ENCODE measurements at places on chromosomes 1 and 21.

DNA sequence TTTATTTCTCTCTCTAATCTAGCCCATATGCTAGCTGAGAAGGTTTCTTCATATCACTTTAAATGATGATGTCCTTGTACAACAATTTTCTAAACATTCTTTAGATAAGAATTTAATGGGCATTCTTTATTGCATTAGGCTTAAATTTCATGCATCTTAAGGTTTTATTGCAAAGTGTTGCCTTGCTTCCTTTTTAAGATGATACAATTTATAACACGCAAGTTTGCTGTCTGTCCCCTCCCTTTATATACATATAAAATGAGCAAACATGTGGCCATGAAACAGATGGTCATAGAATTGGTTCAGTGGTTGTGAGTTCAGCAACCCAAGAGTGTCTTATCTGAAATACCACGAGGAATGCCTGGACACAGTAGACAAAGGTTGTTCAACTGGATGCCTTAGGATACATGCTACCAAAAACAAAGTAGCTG, 12.1 kb downstream of the NBPF3 start:
- DNase-seq, result no peak

- no peak for DNase-seq
Observed at GRCh38 chr1:21229246-21230000, 52.7 kb upstream of the EIF4G3 start.

DNA sequence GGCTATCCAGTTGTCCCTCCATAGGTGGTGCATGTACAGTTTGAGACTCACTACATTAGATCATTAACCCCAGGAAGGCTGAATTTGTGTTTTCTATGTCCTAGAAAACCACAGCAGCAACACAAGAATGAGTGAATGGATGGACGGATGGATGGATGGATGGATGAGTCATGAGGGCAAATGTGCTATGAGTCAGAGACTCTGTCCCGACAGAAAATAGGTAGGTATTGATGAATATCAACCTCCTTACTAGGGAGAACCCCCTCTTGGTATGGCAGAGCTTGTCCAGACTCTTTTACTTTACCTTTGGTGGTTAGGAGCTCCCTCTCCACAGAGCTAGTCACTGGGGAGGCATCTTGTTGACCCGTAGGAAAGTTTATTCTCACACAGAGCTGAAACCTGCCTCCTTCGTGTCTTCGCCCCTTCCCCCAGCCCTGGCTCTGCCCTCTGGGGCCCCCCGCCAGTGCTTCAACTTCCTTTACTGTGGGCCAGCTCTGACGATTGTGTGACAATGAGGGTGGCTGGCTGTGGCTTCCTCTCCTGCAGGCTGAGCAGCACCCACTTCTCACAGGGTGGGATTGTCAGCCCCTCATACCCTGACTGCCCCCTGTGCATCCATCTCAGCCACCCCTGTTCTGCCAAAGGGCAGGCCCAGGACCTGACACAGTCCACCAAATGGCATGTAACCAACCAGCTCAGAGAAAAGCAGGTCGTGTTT, 145.2 kb downstream of the FOXD2 start:
- no peak for DNase-seq

DNA sequence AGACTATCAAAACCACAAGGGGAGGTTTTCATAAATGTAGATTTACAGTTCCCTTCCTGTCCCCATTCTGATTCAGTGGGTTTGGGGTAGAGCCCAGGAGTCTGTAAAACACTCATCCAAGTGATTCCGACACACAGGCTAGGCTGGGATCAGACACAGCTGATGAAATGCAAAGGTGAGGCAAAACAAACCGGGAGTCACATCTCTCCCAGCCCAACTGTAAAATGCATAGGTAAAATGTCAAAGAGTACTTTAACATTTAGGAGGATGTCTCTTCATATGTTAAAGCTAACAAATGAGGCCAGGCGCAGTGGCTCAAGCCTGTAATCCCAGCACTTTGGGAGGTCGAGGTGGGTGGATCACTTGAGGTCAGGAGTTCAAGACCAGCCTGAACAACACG, 45.0 kb downstream of the ZNF281 start:
- DNase-seq, result no peak

DNA sequence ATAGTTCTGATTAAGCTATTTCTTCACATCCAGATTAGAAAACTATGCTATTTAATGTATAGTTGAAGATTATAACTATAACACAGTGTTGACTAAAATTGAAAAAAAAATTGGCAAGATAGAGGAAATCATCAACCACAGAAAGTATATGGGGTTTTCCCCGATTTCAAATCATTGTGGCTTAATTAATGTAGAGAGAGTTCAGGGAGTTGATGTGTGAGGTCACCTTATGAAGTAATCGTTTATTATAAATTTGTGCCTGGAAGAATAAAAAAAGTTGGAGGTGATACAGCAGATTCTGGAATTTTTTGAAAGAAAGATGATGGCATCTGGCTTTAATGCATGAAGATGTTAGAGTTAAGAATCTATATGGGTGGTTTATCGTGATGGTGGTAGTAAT, 84.3 kb downstream of the PTGS2 start:
- no peak for DNase-seq

GRCh38 chr1:206736878-206737728, 33.5 kb upstream of the IL19 start:
- no peak for DNase-seq

DNA sequence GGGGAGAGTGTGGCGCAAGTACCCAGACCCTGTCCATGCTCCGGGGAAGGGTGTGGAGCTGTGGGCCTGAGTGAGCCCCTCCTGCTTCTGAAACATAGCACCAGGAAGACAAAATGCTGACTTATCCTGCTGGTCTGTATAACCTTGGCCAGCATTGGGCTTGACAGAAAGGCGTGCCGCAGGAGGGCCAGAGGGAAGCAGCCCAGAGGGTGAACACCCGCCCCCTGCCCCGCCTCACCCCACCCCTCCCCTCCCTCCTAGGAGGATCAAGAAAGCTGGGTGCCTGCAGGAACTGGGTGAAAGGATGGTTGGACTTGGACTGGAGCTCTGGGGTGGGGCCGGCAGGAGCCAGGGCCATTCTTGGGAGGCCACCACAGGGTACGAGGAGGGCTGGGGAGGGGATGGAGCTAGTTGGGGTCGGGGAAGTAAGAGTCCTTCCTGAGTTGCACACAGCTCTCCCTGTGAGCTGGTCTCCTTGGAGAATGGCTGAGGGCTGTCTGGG, 27.1 kb downstream of the PTPRF start:
- DNase-seq, result no peak

DNA sequence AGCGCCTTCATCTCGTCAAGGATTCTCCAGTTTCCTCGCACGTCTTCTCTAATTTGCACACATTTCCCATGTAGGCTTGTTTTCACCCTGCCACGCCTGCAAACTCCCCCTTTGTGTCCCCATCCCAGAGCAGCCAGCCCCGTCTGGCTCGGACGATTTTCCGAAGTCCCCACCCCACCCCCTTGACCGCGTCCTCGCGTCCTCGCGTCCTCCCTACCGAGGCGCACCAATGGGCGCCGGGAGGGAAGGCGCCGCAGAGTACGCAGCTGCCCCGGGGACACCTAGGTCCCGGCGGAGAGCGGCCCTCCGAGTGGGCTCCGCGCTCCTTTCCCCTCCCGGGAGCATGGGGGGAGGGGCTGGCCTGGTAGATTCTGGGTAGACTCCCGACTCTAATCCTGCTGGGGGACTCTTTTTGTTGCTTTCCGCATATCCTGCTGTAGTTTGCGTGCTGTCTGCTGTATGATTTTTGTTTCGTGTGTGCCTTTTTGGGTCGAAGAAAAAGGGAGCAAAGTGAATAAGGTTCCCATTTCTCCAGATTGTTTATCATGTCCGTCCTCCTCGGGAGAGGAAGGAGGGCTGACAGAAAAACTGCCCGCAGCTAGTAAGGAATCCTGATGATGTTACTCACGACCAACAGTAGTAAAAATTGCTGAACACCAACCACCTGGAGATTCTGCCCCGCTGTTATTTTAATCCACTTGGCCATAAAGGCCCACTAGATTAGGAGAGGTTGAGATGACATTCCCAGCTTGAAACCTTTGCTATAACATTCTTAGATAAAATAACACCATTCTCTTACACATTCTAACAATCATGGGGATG, 1.5 kb downstream of the CACHD1 start:
- no peak for DNase-seq

DNA sequence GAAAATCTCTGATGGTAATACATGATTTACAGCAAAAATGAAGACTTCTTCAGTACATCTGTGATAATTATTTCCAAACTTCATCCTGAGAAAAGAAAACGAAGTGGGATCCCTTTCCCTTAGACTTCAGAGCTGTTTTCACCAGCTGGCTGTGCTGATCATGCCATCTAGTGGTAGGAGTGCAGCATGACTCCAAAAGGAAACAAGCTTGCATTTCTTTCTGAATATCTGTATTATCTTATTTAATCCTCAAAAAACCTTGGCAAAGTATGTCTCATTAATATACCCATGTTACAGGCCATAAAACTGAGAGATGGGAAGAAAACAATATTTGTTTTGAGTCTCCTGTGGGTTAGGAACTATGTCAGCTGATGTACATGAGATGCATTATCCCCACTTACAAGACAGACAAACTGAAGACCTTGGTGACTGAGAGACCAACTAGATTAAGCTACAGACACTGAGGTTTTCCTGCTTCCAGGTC, 9.8 kb upstream of the GJA8 start:
- DNase-seq, result peak; percentile 36

GRCh38 chr1:238187575-238187949, 296.8 kb upstream of the ZP4 start:
- DNase-seq, result no peak

- no peak for DNase-seq
Observed at GRCh38 chr1:14850563-14850962, 252.1 kb downstream of the KAZN start.

DNA sequence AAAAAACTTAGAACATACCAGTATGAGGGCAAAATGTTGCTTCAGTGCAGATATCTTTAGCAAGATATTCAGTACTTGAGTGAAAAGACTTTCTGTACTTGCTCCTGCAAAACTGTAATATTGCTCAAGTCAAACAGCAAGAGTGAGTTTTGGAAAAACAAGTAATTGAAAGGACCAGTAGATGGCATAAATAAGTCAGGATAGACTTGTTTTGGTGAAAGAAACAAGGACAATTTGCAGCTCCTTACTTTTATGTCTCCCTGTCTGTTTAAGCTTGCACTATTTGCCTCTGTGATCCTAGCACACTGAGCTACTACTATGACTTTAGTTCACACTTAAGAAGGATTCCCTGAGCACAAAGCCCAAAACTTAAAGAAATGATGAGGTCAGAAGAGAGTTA, 39.1 kb downstream of the IFI44 start:
- DNase-seq, result no peak

DNA sequence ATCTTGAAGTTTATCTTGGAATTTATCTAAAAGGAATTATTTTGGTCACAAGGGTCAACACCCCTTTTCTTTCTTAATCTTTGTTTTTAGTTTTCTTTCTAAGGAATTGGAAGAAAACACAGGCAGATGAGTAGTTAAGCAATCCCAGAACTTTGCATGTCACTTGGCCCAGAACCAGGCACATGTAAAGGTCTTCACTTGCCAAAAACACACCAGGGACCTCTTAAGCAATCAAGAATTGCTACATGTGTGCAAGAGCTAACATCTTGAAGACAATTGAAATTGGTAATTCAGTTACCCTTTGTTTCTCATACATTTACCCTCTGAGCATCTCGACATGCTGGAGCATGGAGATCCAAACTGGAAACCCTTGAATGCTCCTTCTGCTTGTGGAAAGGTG, 114.2 kb downstream of the ZC3H11B start:
- no peak for DNase-seq

DNA sequence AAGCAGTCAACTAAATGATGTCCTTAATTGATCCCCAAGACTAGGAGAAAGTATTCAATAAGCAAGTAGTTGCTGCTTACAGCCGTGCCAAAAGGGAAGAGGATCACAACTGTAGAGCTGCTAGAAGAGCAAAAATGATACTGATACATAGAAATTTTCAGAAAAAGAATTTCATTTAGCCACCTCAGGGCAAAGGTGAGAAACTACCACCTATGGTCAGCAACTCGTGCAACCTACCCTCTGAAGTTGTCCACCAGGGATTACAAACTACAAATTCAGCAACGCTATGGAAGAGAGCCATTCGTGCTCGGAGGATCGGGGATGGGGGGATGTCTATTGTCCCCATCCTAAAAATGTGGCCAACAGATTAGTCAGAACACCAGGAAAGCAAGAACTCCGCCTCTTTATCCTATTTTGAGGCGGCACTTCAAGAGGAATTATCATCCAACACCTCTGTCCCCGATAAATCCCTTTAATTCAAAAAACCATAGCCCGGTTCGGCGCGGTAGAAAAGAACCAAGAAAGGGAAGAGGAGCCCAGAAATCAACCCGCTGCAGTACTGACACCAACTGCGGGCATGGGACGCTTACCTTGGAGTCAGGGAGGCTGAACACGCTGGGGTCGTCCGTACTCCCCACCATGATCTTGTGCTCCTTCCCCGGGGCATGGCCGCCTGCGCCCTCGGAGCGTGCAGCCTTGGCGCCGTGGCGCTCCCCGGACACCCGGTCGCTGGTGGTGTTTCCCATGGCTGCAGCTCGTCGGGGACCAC, 687 bp downstream of the PRKAB2 start:
- no peak for DNase-seq

- DNase-seq, result no peak
Observed at GRCh38 chr1:19197845-19198244, 12.2 kb downstream of the UBR4 start.

DNA sequence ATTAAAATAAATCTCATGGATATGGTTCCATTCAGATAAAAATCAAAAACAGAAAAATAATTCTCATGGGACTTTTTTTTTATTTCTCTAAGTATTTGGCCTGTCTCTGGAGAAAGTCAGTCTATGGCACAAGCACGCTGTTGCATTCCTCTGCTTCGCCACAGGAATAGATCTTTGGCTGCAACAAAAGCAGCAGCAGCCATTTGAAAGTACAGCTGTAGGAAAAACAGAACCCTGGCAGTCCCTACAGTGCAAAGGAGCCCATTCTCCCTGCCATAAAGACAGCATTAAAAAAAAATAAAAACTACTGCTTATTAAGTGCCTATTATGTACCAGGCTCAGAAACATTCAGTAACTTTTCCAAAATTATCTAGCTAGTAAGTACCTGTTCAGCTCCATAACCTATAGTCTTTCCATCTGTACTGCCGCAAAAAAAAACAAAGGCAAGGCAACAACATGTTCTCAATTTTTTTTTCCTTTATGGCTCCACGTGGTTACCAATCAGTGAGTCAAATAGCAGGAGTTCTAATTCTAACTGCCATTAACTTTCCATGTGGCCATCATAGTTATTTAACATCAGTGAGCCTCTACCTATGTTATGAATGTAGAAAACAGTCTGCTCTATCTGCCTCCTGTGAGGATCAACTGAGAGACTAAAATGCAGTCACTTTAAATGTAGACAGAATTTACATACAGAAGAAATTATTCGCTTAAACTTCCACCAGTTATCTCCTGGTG, 22.7 kb downstream of the SLC35D1 start:
- DNase-seq, result no peak

DNA sequence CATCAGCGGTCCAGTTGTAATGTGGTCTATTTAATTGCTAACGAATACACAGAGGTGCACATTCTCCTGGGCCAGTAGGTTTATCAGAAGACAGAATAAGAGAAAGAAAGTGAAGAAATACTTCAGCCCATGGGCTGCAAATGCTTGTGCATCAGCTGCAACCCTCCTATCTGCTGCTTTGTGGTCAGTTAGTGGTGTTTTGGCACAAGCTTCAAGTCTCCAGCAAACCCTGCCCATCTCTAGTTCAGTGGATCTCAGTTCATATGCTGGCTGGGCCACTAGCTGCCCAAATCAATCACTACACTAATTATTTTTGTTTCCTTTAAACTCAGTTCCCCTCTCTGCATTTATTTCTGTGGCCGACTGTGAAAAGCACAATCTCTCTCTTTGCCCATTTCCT, 124.2 kb downstream of the KCNJ6 start:
- no peak for DNase-seq

Measured in NCI-H1048 (cell line).